ENCODE measurements at places on chromosomes 12 and 14. TPM values are rescaled to one million over a fixed set of nuclear protein-coding genes. Genes with fewer than 3 reads are reported as not detected.

DNA sequence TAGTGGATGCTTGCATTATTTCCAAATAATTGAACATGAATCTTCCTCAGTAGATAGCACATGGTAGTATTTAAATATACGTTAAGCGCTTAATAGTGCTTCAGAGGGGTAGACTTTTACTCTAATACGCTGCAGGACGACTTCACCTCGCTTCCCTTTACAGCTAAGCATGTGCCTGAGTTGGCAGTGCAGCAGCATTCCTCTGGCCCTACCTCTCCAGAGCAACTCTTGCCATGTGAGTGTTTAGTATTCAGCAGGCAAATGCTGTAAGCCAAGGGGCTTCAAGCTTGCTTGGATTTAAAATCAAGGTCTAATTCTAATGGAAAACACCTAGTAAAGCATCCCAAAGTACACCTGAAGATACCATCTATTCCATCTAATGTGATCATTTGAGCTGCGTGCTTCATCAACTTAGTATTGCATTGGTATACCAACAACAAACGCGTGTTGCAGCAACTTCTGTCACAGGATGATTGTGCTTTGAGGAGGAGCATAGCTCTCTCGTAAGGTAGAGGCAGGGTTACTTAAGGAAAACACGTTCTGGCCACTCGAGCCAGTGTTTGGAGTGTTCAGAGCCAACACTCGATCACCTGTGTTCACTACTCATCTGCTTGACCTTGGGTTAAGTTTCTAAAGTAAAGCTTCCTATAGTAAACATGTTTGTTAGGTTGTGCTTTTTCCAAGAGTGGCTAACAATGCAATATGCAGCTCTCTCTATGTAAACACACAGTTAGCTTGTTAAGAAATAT, 60.6 kb downstream of the PIWIL1 start:
- no peak overlapping the region for H3K27ac ChIP-seq
- H3K4me1 ChIP-seq = no peaks in the 10 kb centered on the region
- DNase-seq = peak; percentile 56
- no peaks in the 10 kb centered on the region for H3K27me3 ChIP-seq

- H3K4me1 ChIP-seq = peaks cover 4% of the 10 kb centered on the region
- H3K4me3 ChIP-seq = no peak overlapping the region
- H3K36me3 ChIP-seq = no peaks in the 10 kb centered on the region
- DNase-seq = no peak
- H3K27me3 ChIP-seq = no peaks in the 10 kb centered on the region
Observed at GRCh38 chr12:95626854-95627253, 75.6 kb upstream of the USP44 start.

EIF2S3B gene
- total RNA-seq = not detected

DNA sequence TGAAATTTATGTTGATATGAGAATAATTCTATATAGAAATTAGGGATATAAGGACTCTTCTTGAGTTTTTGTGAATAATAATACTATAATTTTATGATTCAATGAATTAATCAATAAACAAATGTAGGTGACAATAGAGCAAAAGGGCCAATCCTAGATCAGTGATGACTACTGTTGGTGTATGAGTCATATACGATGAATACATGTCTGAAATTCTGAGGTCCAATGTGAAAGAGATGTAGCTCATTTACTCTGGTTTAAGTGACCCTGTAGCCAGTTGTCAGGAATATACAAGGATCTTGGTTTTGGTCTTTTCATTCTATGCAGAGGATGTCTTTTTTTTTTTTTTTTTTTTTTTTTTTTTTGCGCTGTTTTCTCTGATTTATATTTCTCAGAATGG, 72.1 kb upstream of the RTL1 start:
- H3K4me1 ChIP-seq = no peaks in the 10 kb centered on the region
- no peak overlapping the region for H3K4me3 ChIP-seq
- no peak overlapping the region for H3K27ac ChIP-seq
- H3K27me3 ChIP-seq = no peaks in the 10 kb centered on the region

RAN gene
- 225 TPM for total RNA-seq

AKAP6 gene
- total RNA-seq = 27.7 TPM

RAD9B gene
- 0.94 TPM for total RNA-seq

DNA sequence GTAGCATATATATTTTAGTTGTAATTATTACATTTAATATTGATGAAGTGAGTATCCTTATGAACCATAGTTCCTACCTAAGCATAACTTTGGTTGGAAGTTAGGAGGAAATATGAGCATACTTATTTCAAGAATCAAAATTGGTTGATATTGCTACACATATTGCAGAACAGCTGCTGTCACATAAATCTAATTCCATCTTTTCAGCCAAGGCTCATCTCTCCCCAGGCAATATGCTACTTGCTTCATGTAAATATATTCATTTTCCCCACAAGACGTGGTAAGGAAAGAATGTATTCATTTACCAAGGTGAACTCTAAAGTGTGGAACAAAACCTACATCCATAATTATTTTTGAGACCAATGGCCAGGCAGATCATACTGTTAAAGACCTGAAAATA, 62.5 kb upstream of the HIF1A start:
- no peak overlapping the region for H3K4me3 ChIP-seq
- H3K4me1 ChIP-seq = no peaks in the 10 kb centered on the region
- no peaks in the 10 kb centered on the region for H3K36me3 ChIP-seq
- no peak overlapping the region for H3K27ac ChIP-seq
- H3K27me3 ChIP-seq = no peaks in the 10 kb centered on the region
- no peak for DNase-seq

- no peaks in the 10 kb centered on the region for H3K36me3 ChIP-seq
- no peak overlapping the region for H3K27ac ChIP-seq
Observed at GRCh38 chr12:69074556-69075349, 141.8 kb upstream of the CPM start.

GRCh38 chr12:65938807-65939206, 114.5 kb downstream of the HMGA2 start:
- DNase-seq = no peak
- no peaks in the 10 kb centered on the region for H3K36me3 ChIP-seq
- no peak overlapping the region for H3K27ac ChIP-seq

TRPV4 gene
- 2.2 TPM for total RNA-seq

DNA sequence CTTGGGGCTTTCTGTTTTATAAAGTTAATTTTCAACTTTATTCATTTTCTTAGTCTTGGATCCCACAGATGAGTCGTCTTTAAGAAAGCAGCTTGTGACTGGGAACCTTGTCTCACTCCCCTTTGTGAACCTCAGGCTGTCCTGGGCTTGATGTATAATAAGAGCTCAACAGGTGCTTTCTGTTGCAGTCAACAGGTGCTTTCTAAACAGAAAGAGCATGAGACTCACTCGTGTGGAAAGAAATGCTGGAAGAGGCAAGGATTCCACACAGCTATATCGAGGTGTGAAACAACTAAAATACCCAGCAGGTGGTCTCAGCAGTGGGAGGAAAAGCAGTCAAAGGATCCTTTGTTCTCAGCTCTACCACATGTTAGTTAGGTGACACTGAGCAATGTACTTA, 398.9 kb downstream of the EGLN3 start:
- H3K4me3 ChIP-seq = no peak overlapping the region
- no peak for DNase-seq
- no peaks in the 10 kb centered on the region for H3K4me1 ChIP-seq
- no peaks in the 10 kb centered on the region for H3K36me3 ChIP-seq
- no peaks in the 10 kb centered on the region for H3K27me3 ChIP-seq

KCNC2 gene
- not detected for total RNA-seq

DIO2 gene
- 0.46 TPM for total RNA-seq

DNA sequence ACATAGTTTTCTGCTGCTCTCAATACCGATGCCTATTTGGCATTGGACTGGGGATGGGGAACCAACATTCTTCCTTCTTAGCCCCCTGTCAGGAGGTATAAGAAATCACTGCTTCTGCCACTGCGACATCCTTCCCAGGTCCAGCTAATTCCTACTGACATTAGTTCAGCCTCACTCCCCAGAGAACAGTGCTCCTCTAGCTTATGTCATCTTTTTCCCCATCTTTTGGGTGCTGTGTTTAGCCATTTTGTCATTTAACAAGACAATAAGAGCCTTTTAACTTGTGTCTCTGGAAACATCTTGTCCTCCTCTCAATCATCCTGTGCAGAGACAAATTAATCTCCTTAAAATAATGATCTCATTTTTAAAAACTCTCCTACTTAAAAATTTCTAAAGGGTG, 167.0 kb upstream of the PLXNC1 start:
- H3K4me3 ChIP-seq = no peak overlapping the region
- H3K4me1 ChIP-seq = no peaks in the 10 kb centered on the region
- H3K36me3 ChIP-seq = no peaks in the 10 kb centered on the region

- peak overlapping the region; percentile 99 for H3K27ac ChIP-seq
- peaks cover 98% of the 10 kb centered on the region for H3K4me1 ChIP-seq
- no peaks in the 10 kb centered on the region for H3K36me3 ChIP-seq
- no peak overlapping the region for H3K4me3 ChIP-seq
- no peaks in the 10 kb centered on the region for H3K27me3 ChIP-seq
Observed at GRCh38 chr12:47825173-47825639, 5.5 kb upstream of the HDAC7 start.

- H3K36me3 ChIP-seq = no peaks in the 10 kb centered on the region
- H3K4me1 ChIP-seq = no peaks in the 10 kb centered on the region
- no peaks in the 10 kb centered on the region for H3K27me3 ChIP-seq
- no peak overlapping the region for H3K4me3 ChIP-seq
- peak; percentile 75 for DNase-seq
Observed at GRCh38 chr14:106308839-106309389, 782.5 kb downstream of the TMEM121 start.

USP5 gene
- 72.9 TPM for total RNA-seq

TBX5 gene
- 9.7 TPM for total RNA-seq

- H3K36me3 ChIP-seq = no peaks in the 10 kb centered on the region
- H3K4me3 ChIP-seq = no peak overlapping the region
- no peak for DNase-seq
- no peaks in the 10 kb centered on the region for H3K27me3 ChIP-seq
- no peaks in the 10 kb centered on the region for H3K4me1 ChIP-seq
- no peak overlapping the region for H3K27ac ChIP-seq
Observed at GRCh38 chr12:104381731-104382480, 74.8 kb upstream of the CHST11 start.

DNA sequence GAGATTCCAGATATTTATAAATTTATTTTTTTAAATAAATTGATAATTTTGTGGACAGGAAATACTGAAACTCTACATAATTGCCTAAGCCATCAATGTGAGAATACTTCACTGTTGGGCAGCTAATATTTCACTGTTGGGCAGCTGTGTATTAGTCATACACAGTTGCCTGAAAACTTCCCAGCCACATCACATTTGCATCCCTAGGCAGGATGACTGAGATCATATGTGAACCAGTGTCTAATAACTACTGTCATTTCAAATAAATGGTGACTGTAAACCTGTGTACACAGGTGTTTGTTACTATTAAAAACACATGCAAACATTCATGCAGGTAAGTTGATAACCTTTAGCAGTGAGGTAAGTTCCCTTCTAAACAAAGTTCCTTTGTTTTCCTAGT, 43.9 kb downstream of the TMTC3 start:
- H3K4me3 ChIP-seq = no peak overlapping the region
- no peaks in the 10 kb centered on the region for H3K27me3 ChIP-seq
- no peak overlapping the region for H3K27ac ChIP-seq
- DNase-seq = no peak
- H3K4me1 ChIP-seq = no peaks in the 10 kb centered on the region
- H3K36me3 ChIP-seq = peaks cover 4% of the 10 kb centered on the region

GRCh38 chr12:33304176-33304575, 135.4 kb downstream of the SYT10 start:
- no peaks in the 10 kb centered on the region for H3K36me3 ChIP-seq
- H3K27ac ChIP-seq = no peak overlapping the region
- no peaks in the 10 kb centered on the region for H3K4me1 ChIP-seq
- no peaks in the 10 kb centered on the region for H3K27me3 ChIP-seq
- no peak for DNase-seq
- no peak overlapping the region for H3K4me3 ChIP-seq

A2M gene
- 314 TPM for total RNA-seq

SSPN gene
- 8.5 TPM for total RNA-seq

- no peak overlapping the region for H3K4me3 ChIP-seq
- no peaks in the 10 kb centered on the region for H3K4me1 ChIP-seq
- no peaks in the 10 kb centered on the region for H3K27me3 ChIP-seq
Observed at GRCh38 chr12:66694666-66695613, 16.1 kb upstream of the GRIP1 start.

GRCh38 chr14:102909462-102909861, 13.0 kb upstream of the AMN start:
- no peaks in the 10 kb centered on the region for H3K4me1 ChIP-seq
- DNase-seq = peak; percentile 69

CLEC4D gene
- total RNA-seq = 4.0 TPM

HCAR1 gene
- total RNA-seq = 0.37 TPM

GRCh38 chr12:126772171-126772864, 1494.7 kb upstream of the TMEM132C start:
- DNase-seq = no peak
- H3K4me3 ChIP-seq = peak overlapping the region; percentile 8
- H3K36me3 ChIP-seq = no peaks in the 10 kb centered on the region
- no peaks in the 10 kb centered on the region for H3K4me1 ChIP-seq
- no peaks in the 10 kb centered on the region for H3K27me3 ChIP-seq

CNOT2 gene
- total RNA-seq = 45.0 TPM

DNA sequence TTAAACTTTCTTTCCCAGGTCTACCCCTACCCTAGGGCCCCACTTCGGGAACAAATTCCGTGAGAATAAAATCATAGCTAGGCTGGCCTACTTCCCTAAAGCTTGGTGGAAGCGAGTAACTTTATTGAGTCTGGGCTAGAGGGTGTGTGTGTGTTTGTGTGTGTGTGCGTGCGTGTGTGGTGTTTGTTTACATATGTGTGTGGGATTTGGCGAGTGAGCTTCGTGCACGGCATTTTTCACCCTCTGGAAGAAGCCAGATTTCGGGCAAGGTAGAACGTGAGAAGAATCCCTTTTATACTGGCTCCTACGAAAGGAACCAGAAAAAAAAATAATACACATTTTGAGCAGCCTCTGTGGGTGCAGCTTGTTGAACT, 7.5 kb upstream of the LHX5 start:
- no peaks in the 10 kb centered on the region for H3K36me3 ChIP-seq
- DNase-seq = no peak

DNA sequence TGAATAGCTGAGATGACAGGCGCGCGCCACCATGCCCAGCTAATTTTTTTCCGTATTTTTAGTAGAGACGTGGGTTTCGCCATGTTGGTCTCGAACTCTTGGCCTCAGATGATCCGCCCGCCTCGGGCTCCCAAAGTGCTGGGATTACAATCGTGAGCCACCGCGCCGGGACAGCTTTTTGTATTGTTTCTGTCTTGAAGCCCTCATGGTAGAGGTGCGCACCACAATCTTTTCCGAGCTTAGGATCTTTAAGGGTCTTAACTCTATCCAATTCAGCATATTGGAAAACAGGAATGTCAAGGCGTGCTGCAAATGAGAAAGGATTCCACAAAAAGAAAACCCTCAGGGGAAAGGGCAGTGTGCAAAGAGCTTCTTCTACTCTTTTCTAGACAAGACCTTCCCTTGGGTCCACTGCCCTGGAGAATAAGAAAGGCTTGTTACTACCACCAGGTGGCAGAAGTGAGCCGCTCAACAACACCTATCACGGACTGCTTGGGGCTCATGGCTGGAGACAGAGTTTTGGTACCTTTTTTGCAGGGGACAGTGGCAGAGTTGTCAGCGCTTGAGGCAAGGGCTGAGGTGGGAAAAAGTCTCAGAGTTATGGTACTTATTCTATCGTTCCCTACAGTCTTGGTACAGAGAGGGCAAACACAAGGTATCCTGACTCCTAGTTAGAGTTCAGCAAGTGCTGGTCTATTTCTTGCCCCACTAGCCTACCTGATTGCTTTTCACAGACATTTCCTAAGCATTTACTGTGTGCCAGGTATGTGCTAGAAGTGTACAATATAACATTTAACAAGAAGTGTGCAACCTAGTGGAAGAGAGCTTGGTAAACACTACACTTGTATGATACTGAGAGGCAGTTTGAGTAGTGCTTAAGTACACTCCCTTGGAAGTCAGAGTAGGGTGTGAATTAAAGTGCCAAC, 16.4 kb upstream of the SP7 start:
- peak; percentile 89 for DNase-seq
- no peak overlapping the region for H3K27ac ChIP-seq
- H3K4me1 ChIP-seq = peaks cover 3% of the 10 kb centered on the region
- no peak overlapping the region for H3K4me3 ChIP-seq

GYS2 gene
- total RNA-seq = not detected

KLRD1 gene
- 4.7 TPM for total RNA-seq
